ENCODE measurements at places on chromosomes 2 and 18.

- no peak for DNase-seq
These were observed 450.8 kb downstream of the EIPR1 start for GRCh38 chr2:2926858-2927175.

- no peak for DNase-seq
These were observed 10.2 kb downstream of the SIX3 start for GRCh38 chr2:44951714-44952113.

GRCh38 chr18:13890761-13891361 is 24.5 kb downstream of the MC2R start:
- DNase-seq, result no peak

DNA sequence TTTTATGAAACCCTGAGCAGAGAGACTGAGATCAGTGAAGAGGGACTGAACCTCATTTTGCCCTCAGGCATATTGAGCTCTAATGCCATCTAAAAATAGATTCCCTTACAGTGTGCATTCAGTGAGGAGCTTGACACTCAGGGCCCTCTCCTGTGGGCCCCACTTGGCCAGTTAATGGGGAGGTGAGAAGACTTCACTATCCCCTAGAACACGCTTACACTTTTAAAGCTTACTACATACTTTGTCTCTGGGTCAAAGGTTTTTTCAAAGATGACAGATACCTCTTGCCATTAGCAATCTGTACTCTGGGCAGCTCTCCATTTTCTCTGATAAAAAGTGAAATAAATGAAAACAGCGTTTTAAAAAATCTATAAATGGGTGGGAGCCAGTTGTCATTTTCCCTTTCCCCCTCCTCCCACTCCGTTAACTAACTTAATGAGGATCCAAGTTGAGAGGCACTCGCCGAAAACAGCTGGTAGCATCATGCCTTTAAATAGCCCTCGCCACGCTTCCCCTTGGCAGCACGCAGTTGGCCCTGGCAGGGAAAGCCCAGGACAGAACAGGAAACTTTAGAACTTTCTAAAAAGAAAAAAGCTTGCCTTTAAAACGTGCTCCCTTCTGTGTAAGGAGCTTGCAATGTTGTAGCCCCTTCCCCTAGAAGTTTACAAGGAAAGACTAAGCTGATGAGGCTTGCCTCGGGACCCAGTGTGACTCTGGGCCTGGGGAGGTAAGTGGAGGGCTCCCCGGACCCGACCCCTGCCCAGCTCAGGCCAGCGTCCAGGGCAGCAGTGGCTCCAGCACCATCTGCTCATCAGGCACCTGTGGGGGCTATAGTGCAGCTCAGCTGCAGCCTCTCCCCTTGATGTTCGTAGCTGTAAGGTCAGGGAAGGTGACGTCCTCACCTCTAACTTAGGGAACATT is 58.8 kb upstream of the FOSL2 start:
- peak; percentile 40 for DNase-seq

DNA sequence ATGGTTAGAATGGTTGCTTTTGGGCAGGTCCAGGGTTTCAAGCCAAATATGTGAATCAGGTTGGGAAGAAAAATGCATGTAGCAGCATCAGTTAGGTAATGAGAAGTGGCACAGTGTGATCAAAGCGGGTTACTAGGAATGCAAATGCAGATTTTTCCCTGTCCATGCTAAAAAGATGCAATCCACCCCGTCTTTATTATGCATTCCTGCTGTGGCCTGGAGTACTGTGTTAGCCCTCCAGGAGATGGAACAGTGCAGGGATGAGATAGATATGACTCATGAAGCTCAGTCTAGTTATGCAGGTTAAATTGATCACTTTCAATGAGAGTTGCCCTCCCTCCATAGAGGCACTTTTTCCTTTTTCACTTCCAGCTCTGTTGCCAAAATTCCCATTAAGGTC is 283.8 kb downstream of the CTNNA2 start:
- DNase-seq, result no peak

- DNase-seq, result no peak
These were observed 199.8 kb downstream of the ZFP36L2 start for GRCh38 chr2:43026426-43027096.

DNA sequence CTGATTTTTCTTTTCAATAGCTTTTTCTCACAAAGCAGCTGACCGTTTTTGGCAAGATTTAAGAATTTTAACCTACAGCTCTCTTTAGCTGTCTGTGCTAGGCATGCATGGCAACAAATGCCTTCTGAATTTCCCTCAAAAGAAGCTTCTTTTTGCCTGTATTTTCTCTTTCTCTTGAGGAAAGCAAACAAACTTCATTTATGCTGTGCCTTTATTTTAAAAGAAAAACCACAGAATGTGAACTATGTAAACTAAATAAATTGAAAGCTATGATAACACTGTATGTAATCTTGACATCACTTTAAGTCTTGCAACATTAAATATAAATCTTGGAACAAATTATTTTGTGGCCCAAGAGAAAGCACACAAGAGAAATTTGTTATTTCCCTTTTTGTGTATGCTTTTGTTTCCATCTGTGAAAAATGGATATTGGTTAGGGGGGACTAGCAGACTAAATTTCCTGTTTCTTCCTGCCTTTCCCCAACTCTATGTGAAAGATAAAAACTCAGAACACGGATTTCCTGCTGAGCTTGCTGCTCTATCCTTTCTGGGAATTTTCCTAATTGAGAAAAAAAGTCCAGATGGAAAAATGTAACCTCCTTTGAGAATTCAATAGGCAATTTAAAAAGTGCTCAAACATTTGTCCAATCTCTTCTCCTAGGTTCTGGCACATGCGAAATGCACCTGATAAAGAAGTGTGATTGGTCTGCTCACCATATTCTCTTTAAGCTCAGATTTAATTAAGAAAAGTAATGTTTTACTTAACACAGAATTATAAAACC is 20.9 kb upstream of the TFPI start:
- DNase-seq, result peak; percentile 78

GRCh38 chr2:14614017-14614416 is 18.5 kb upstream of the LRATD1 start:
- DNase-seq, result no peak

DNA sequence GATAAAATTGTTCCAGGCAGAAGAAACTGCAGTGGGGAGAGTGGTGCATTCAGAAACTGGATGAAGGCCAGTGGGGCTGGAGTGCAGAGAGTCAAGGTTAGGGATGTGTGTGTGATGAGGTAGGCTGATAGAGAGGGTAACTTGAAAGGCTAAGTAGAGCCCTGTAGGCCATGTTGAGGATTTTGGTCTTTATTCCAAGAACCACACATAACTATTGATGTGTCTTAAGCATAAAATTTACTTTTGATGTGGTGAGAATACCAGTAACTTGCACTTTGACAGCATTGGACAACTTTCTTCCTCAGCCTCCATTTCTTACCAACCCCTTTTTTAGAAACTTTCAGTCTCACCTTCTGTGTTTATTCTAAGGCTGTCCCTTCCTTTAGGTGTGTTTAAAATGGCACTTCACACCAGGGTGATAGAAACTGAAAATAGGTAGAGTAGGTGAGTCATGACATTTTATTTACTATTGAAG is 22.6 kb downstream of the MTX2 start:
- DNase-seq, result no peak

- no peak for DNase-seq
These were observed 145.4 kb upstream of the FOSL2 start for GRCh38 chr2:28247290-28247689.
